ENCODE measurements at places on chromosomes 3 and 15.

DNA sequence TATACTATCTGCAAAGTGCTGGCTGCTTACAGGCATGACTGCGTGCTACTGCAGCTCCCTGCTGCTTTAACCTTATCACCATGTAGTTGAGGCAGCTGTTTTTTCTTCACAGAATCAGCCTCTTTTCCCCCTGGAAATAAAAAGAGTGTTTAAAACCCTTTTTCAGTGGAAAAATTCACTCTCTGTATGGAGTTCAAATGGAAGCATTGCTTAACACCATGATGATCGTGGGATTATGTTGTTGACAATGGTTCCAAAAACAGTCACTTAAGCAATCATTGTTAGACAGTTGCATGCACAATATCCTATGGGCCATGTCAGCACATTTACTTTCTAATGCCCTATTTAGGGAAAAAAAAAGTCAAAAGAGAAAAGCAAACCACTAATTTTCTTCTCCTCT lies 536.4 kb downstream of the UNC13C start:
- no peak for DNase-seq

DNA sequence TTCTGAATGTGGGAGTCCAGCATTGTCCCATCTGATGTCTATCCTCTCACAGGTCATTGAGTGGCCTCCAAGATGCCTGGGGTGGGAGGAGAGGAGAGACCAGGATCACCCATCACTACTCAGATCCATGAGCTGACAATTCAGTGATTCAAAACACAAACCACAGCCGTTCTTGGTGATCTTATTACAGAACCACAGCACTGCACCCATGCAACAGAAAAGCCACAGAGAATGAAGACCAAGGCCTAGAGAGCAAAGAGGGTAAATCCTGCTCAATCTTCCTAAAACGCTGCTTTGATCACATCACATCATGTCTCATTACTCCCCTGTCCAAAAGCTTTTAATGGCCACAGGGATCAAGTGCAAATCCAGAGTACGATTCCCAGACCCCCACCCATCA lies 23.5 kb downstream of the ANP32A start:
- no peak for DNase-seq

- no peak for DNase-seq
These were observed 272.7 kb upstream of the C2CD4B start for GRCh38 chr15:62437753-62438152.

DNA sequence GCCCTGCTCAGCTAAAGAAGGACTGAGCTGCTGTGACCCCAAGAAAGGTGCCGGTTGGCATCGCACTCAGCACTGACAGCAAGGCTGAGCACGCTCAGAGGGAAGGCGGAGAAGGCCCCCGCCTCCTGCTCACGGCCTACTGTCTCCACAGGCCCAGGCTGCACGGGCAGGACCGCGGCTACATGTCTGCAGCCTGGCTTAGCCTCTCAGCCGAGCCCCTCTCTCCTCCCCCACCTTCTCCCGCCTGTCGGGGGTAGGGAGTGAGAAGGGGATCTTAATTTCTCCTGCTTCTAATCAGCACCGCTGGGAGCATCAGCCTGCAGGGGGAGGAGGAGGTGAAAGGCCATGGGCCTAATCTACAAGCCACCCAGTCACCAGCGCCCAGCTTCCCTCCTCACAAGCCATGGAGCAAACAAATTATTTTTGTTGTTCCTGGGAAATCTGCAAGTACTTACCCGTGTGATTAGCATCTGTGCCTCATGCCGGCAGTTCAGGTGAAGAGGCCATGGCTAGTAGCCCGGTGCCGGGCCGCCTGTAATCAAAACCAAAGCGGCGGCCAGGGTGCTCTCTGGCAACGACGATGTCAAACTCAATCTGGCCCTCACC lies 68.1 kb downstream of the EPHB3 start:
- no peak for DNase-seq

All from bone marrow (tissue), 2 donors.